ENCODE measurements at places on chromosomes 5 and 9. TPM values are rescaled to one million over a fixed set of nuclear protein-coding genes. Genes with fewer than 3 reads are reported as not detected.

DMRT2 gene
- not detected for total RNA-seq

PCDHB14 gene
- 0.44 TPM for total RNA-seq

- no peak for DNase-seq
Observed at GRCh38 chr9:131396626-131397025, 2.7 kb downstream of the PRRC2B start.

- DNase-seq, result no peak
Observed at GRCh38 chr5:37077146-37077545, 172.0 kb downstream of the CPLANE1 start.

GRCh38 chr9:128818839-128819715 lies 777 bp downstream of the ENDOG start:
- peak; percentile 33 for DNase-seq

DNA sequence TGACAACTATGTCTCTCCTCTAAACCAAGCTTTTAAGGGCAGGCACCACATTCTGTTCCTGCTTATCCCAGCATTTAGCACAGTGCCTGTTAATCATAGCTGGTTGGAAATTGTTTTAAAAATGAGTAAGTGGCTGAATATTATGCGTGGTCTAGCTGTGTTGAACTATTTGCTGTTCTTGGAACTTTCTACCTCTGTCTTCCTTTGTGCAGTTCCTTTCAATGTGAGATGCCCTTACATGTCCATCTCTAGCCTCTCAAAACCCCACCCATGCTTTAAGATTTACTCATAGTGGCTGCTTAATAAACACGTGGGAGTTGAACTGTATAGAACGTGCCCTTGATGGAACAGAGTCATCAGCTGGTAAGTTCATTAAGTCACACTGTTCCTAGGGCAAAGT lies 34.5 kb downstream of the C9orf57 start:
- no peak for DNase-seq

GRCh38 chr9:15249042-15249818 lies 57.8 kb downstream of the TTC39B start:
- DNase-seq, result peak; percentile 70
